ENCODE measurements at places on chromosomes 2 and 18.
A peak's percentile ranks its signal among the peaks of the same experiment; 100 is the strongest.

DNA sequence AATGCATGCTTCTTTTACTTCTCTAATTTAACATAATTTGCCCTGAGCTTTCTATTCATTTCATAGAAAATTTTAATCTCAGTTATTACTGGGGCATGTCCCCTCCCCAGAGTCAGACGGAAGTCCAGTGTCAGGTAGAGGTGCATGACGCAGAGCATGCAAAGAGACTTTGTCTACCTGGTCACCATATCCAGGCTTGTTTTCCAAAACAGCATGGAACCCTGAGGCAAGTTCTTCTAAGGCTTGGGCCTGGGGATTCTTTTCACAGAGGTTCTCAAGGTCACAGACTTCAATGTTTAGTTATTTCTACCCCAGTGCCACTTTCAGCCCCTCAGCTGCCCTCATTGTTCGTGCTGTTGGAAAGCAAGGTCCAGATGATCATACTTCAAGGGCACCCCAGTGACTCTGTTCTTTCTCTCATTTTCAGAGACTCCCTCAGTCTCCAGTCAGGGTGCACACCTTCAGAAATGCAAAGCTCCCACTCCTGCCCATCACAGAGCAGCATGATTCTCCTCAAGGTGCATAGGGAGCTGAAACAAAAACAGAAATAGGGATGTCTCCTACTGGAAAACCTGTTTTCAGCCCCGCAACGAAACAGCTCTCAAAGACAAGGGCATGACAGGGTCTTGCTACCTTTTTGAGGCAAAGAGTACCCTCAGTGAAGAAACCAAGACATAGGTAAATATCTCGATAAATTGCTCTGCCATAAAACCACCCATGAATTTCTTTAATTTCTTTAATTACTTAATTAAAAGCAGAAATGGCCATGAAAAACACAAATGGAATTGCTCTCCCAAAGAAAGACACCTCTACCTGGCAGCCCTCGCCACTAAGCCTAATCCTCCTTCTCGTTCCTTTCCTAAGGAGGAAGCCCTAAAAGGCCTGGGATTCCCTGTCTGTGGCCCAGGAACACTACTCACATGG is 9.5 kb upstream of the EVA1A start:
- no peak for DNase-seq

DNA sequence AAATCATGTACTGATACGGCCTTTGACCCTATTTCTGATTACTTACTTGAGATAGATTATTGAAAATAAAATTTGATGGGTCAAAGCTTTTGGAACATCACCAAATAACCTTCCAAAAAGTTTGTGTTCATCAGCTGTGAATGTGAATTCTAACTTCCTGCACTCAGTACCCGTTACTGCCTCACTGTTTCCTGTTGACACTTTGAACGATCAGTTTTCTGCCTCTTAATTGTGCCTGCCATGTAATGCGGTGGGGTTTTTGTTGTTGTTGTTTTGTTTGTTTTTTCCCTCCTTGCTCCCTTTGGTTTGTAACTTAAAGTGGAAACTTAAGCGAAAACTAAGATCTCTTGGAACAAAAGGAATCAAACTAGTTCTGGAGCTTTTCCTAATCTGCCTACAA is 18.9 kb downstream of the ATG16L1 start:
- DNase-seq = no peak

DNA sequence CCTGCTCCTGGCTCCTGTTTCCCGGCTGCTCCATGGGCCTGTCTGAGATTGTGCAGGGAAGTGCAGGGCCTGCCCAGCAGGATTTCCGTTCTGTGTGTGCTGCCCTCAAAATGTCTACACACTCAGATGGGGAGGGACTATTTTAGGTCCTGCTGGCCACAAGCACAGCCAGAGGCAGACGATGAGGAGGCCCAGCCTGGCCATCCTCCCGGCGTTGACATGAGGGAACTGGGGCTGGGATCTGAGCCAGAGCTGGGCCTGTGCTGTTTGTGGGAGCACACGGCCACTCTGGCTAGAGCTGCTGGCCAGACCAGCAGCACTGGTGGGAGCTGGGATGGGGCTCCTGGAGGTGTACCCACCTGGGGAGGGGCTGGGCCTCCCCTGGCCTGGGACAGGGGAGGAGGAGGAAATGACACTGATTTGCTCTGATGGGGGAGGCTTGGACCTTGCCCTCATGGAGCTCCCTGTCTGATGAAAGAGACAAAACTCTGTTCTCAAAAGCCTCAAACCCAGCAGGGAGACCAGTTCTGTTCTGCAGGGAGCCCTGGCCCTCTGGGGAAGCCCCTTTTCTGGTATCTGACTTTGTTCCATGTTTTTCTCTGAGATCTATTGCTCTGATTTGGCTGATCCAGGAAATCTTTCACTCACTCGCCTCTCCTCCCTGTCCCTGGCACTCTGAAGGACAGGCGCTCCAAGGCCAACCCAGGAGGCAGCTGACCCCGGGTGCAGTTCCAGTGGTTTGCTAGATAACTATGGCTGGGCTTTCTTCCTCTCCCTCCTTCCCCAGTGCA is 161.8 kb downstream of the DYSF start:
- DNase-seq = no peak

DNA sequence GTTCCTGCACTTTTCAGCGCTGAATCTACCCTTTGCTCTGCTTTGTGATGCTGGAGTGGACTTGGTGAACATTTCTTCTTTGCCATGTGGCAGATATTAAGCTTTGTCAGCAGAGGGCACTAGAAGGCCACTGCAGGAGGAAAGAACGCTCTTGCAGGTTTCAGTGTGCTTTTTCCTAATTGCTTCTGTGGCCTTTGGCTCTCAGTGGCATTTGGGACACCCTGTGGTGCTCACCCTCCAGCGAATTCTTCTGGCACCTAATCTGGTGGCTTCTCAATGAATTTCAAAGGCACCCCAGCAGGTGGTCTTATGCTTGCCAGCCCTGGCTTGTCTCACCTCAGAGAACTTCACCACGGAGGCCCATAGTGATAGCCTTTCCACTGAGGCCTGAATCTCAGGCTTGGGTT is 146.7 kb downstream of the MYO3B start:
- DNase-seq = no peak

GRCh38 chr18:12373116-12373770 is 3.8 kb downstream of the AFG3L2 start:
- DNase-seq = no peak

GRCh38 chr2:162343492-162343823 is 474 bp upstream of the GCA start:
- DNase-seq = no peak

DNA sequence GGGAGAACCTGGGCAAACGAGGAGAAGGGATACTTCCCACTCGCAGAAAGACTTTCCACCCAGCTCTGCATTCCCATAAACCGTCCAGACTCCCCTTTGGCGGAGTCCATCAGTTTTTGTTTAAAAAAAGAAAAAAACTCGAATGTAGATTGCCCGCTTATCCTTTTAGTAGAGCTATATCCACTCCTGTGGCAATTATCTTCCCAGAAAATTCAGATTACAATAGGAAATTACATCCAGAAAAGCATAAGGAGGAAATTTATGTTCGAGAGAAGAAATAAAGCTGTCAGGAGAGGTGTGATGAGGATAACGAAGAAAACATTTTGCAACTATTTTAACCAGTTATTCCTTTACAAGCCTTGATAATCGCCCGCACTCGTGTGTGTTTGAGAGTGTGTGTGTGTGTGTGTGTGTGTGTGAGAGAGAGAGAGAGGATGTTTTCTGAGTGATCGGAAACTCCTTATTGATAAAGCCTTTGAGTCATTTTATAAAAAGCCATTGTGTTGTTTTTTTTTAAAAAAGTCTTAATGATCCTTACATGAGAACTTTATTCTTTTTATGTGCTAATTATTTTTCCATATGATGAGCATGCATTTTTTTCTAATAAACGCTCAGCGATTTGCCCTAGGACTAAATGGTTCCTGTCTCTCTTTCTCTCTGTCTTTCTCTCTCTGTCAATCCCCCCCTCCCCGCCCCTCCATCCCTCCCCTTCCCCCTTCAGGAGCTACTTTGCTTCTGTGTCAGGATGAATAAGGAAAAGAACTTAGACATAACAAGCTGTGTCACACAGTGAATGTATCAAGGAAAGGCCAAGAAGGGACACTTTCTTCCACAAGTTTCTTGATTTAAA is 1.1 kb upstream of the PPP3R1 start:
- no peak for DNase-seq

GRCh38 chr2:79788952-79789651 is 276.3 kb downstream of the CTNNA2 start:
- DNase-seq = no peak

- no peak for DNase-seq
These were observed 5.4 kb downstream of the RPS7 start for GRCh38 chr2:3580449-3580848.

DNA sequence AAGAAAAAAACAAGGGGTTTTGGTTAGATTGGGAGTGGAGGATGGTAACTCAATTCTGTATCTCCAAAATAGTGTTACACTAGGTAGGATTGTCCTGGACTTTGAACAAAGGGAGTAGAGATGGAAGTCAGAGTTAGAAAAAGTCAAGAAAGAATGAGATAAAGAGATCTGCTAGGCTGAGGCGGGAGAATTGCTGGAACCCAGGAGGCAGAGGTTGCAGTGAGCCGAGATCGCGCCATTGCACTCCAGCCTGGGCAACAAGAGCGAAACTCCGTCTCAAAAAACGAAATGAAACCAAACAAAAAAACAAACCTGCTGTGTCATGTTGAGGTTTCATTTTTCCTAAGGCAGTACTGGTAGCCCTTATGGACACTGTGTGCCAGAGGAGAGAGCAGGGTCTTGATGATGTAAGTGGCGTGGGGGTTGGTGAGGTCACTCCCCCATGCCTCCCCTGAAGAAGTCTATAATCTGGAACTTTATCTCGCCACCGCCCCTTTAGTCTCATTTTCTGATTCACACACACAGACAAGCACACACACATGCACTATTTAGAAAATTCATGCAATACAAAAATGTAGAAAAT is 10.5 kb downstream of the DRC1 start:
- peak; percentile 65 for DNase-seq

DNA sequence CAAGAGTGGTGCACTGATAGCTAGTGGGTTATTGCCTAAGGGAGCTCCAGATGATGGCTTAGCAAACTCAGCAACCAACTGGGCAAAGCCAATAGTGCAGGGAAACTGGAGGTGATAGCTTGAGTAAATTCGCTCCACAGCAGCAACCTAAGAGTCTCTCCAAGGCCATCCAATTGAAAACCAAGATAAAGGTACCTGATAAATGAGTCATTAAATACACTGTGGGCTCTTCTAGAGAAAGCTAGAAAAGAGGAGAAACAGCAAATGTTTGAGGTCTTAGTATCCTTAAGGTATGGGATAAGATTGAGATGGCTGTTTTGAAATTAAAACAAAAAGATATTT is 197.8 kb upstream of the ERBB4 start:
- DNase-seq = no peak

- DNase-seq = no peak
These were observed 575.9 kb upstream of the ZEB2 start for GRCh38 chr2:145095641-145096435.

- no peak for DNase-seq
These were observed 7.7 kb upstream of the MMADHC start for GRCh38 chr2:149595056-149595963.

DNA sequence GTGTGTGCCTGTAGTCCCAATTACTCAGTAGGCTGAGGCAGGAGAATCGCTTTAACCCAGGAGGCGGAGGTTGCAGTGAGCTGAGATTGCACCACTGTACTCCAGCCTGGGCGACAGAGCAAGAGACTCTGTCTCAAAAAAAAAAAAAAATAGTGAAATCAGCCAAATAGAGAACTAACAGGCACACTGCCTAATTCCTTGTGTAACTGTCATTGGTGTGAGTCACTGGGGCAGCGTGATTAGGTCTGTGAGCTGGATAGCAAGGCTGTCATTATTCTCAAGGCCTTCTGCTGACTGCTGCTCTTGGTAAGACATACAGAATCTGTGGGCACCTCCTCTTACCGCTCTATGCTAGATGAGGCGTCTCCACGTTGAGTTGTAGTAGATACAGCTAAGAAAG is 270.3 kb downstream of the NEDD4L start:
- DNase-seq = peak; percentile 91

- no peak for DNase-seq
These were observed 198.8 kb upstream of the RGPD4 start for GRCh38 chr2:107627926-107628325.

- no peak for DNase-seq
These were observed 18.8 kb downstream of the RELCH start for GRCh38 chr18:62205824-62206223.

- peak; percentile 94 for DNase-seq
These were observed 4.9 kb upstream of the IL1B start for GRCh38 chr2:112841295-112842044.

GRCh38 chr2:120963997-120964705 is 228.5 kb downstream of the GLI2 start:
- DNase-seq = no peak

GRCh38 chr18:54671291-54671881 is 80.3 kb downstream of the DYNAP start:
- DNase-seq = peak; percentile 4

GRCh38 chr2:71043531-71044407 is 24.7 kb upstream of the NAGK start:
- DNase-seq = no peak

GRCh38 chr2:165305391-165306096 is 66.3 kb downstream of the SCN2A start:
- no peak for DNase-seq

DNA sequence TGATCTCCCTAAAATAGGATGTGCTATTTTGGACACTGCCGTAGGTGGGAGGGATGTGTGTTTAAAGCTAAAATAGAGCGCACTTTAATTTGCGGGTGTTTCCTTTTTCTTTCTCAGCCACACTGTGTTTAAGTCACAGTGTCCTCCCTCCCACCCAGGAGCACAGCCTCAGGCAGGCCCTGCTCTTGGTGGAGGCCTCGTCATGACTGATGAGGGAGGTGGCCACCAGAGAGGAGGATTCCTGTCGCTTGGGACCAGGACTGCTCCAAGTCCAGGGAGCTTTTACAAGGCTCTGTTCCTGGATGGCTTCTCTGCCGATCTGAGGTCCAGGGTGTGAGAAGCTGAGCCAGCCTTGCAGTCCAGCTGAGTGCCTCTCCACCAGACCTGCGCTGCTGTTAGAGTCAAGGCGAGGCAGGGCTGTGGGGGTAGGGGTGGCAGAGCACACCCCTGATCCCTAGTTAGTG is 33.5 kb downstream of the INPP4A start:
- DNase-seq = peak; percentile 62

GRCh38 chr2:206603243-206603642 is 39.0 kb upstream of the FAM237A start:
- DNase-seq = no peak

- peak; percentile 59 for DNase-seq
These were observed 16.6 kb downstream of the SERPINB13 start for GRCh38 chr18:63603772-63604171.

DNA sequence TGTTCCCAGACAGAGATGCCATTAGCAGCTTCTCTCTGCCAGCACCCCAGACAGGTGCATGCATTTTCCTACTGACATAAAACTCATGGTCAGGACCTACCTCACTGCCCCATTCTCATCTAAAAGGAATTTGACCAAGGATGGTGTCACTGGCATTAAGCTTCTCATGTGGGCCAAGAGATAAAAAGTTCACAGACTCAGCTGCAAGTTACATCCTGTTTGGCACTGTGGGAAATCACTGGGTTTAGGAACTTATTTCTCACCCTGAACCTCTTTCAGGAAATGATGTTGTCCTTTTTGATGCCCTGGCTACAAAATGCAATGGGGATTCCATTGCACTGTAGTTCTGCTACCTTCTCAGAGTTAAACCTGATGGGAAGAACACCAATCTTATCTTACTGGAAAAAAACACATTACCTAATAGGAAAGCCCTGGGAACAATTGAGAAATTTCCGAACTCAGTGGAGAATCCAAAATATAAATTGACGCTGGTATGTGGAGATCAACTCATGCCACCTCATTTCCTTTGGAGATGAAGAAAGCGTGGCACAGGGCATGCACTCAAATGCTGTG is 252.1 kb upstream of the COPS8 start:
- DNase-seq = no peak

- DNase-seq = no peak
These were observed 8.6 kb upstream of the TMEM163 start for GRCh38 chr2:134727385-134727784.
